Vagina (tissue), 2 donors: ENCODE measurements at places on chromosomes 4 and X.

- DNase-seq, result no peak
Observed at GRCh38 chrX:6021316-6022091, 207.2 kb downstream of the NLGN4X start.

GRCh38 chr4:126470862-126471261 is 1156.1 kb downstream of the FAT4 start:
- no peak for DNase-seq

DNA sequence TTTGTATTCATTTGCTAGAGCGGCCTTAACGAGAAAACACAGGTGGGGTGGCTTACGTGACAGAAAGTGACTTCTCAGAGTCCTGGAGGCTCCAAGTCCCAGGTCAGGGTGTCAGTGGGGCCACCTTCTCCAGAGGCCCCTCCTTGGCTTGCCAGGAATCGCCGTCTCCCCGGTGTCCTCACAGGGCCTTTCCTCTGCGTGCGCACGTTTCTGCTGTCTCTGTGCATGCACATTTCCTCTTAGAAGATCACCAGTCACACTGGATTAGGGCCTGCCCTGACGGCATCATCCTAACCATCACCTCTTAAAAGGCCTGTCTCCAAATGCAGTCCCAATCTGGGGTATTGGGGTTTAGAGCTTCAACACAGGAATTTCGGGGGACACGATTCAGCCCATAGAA is 63.8 kb upstream of the HELT start:
- DNase-seq, result no peak

DNA sequence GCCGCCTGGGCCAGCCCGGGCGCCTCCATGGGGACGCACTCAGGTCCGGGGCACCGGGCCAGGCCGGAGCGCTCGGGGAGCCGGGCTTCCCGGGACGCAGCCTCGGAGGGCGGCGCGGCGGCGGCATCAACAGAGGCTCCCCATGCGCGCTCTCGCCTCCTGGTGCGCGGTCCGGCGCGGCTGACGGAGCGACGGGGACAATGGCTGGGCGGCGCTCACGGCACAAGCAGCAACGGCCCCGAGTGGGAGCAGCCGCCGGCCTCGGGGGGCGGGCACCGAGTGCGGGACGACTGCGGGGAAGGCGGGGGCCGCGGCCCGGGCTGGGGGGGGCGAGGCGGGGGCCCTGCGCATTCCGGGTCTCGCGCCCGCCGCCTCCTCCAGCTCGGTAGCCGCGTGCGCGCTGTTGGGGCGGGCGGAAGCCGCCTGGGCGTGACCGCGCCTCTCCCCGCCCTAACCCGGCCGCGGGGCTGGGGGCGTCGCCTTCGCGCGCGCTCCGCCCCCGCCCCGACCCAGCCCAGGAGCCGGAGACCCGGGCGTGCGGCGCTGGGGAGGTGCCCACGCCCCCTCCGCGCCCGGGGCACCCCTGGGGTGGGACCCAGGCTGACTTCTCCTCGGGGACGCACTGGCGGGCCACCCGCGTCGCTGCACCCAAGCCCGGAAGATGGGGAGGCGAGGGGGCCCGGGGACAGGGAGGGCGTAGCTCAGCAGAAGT is at the start of gene PRKX:
Gene PRKX, minus strand, starts transcription at position 425 of the 712 bp plus-strand sequence. Its CDS starts 396 bp downstream, at position 29.
- no peak for DNase-seq

- no peak for DNase-seq
Observed at GRCh38 chrX:84479086-84479485, 23.2 kb downstream of the HDX start.

GRCh38 chrX:153409414-153410101 is 1.7 kb upstream of the ZFP92 start:
- no peak for DNase-seq

DNA sequence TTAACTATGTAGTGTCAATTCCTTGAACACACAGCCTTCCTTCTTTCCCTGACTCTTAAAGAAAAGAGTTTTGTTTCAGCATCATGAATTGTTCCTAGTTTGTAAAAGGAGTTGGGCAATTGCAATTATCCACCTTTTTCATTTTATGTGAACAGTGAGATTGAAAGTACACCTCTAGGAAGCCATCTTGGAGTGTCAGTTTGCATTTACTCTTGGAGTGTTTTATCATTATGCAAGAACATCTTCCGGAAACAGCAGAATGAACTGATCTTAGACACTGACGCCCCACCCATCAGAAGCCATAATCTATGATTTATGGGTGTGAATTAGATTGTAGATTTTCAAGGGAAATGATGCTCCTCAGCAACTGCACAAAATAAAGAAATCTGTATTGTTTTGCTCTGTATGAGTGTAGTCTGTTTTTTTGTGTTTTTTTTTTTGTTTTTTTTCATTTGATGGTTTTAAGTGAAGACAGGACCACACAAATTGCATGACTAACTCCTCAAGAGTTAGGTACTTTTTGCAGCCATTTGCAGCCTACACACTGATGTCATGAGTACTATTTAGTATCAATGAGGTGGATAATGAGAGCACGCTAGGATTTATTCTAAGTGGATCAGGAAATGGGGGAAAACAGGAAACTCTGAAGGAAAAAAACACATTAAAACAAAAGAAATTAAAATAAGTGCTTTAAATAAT is 19.5 kb upstream of the FGF2 start:
- no peak for DNase-seq

DNA sequence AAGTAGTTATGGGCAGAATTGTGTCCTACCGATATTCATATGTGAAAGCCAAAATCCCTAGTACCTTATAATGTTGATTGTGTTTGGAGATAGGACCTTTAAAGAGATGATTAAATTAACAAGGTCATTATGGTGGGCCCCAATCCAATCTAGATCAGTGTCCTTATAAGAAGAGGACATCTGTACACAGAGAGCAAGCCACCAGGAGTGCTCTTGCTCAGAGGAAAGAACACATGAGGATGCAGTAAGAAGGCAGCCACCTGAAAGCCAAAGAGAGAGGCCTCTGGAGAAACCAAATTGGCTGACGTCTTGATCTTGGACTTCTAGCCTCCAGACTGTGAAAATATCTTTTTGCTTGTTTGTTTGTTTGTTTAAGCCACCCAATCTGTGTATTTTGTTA is 1290.8 kb upstream of the PABPC4L start:
- no peak for DNase-seq

GRCh38 chrX:37809970-37810369 is 30.1 kb downstream of the CYBB start:
- no peak for DNase-seq

DNA sequence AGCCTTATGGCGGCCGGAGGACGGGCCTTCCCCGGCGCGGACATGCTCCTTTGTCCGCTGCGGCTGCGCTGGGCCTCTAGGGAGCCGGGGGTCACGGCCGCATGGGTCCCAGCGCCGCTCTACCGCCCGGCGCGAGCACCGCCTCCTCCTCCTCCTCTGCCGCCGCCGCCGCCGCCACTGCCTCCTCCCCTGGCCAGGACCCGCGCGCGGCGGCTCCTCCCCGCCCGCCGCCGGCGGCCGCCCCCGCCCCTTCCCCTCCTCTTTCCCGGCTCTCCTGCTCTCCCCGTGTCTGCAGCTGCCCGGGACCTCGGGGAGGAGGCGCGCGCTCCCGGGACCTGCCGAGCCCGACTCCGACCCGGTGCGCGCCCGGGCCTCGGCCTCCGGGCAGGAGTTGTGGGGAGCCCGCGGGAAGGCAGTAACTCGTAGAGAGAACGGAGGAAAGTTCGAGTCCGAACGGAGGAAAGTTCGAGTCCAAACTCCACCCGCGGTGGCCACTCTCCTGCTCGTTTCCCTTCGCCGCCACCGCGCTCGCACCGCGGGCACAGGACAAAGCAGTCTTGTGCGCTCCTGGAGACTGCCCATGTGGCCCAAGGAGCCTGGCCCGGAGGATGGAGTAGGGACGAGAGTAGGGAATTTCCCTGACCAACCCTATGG is at the start of gene ADGRA3:
Gene ADGRA3, minus strand, starts transcription at position 179 of the 654 bp plus-strand sequence. CDS start 282 bp downstream, outside the sequence.
- no peak for DNase-seq

DNA sequence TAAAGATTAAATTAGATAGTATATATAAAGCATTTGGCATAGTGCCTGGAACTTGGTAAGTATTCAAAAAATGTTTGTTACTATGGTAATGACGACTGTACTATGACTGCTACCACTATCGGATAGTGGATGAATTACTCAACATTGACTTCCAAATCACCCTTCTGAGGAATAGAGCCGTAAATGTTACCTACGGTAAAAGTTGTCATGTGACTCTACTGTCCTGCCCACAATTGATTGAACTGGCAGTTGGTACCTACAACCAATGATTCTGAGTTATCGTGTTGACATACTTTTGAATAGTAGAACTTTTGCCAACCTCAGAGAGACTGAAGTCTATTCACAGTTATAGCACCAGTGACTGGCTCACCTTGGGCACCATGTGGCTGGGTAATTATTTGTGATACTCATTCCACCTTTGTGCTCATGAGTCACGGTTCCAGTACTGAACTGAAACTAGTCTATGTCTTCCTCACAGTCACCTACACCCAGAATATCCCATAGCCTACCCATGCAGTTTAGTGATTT is 185.5 kb upstream of the PITX2 start:
- DNase-seq, result no peak

- DNase-seq, result no peak
Observed at GRCh38 chrX:14359316-14359715, 170.0 kb upstream of the GLRA2 start.

DNA sequence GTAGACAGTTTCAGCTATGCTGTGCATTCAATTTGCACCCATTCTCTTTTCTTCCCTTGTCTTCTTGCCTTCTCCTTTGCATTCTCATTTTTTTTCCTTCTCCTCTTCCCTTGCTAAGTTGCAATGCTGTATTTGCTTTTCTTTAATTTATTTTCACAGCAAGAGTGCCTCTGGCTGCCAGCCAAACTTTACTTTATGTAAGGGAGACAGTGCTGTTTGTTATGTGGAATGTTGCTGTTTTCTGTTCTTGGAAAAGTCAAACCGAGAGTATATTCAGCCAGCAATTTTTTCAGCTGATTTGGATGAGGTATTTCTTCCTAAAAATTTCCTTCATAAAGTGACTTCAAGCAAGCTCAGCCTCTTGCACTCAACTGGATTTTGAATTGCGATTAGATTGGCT is 1293.4 kb downstream of the ARAP2 start:
- no peak for DNase-seq
